Fibroblast of skin of abdomen (primary cell): ENCODE measurements at places on chromosomes 2 and 18.

DNA sequence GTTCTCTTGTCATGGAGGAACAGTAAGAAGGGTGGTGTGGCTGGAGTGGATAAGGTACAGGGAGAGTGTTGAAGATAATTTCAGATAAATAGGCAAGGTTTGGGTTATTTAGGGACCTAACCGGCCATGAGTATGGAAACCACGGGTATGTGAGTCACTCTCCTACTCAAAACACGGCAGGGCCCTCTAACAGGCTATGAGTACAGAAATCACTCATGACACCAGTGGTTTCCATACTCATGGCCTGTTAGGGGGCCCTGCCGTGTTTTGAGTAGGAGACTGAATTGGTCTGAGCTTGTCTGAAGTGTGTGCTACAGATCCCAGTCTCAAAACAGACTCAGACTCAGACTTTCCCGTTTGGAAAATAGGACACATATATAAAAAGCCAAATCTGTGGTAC lies 428.4 kb upstream of the HNMT start:
- DNase-seq: no peak

DNA sequence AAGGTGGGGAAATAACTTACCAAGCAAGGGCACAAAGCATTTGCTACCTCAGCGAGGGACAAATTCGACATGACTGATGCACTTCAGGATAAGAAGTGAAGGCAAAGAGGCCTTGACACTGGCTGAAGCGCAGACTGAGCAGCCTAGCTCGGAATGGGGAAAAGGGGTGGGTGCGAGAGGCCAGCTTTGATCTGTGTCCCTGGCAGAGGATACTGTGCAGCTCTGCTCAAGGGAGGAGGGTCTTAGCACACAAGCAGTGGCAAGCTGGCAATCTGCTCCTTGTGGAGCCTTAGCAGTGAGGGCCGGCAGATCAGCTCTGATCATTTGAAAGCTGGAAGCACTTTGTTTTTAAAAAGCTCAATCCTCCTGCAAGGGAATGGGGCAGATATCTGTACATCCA lies 222.3 kb downstream of the ZBTB7C start:
- DNase-seq: no peak

DNA sequence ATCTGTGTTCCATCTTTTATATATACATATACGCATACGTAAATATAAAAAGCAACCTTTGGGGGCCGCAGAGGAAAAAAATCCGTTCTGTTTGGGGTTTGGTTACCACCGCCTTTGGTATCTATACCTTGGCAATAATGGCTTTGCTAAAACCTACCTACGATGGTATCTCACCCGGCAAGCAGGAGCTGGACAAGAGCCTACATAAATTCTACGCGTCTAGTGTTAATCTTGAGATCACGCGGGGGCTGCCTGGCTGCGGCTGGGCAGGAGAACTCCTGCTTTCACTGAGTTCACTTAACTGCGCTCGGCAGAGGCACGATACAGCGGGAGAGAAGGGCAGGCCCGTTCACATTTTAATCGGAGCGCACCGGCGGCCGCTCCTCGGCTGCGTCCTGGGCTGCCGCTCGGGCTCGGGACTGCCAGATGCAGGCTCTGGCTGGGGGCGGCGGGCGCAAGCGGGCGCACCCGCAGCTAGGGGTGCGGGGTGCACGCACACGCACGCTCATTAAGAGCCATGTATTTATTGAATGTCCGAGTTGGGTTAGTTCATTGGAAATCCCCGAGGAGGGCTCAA lies 1.7 kb upstream of the POU3F3 start:
- peak; percentile 11 for DNase-seq

- no peak for DNase-seq
Measured at GRCh38 chr2:185892484-185892883, 153.9 kb downstream of the FSIP2 start.

DNA sequence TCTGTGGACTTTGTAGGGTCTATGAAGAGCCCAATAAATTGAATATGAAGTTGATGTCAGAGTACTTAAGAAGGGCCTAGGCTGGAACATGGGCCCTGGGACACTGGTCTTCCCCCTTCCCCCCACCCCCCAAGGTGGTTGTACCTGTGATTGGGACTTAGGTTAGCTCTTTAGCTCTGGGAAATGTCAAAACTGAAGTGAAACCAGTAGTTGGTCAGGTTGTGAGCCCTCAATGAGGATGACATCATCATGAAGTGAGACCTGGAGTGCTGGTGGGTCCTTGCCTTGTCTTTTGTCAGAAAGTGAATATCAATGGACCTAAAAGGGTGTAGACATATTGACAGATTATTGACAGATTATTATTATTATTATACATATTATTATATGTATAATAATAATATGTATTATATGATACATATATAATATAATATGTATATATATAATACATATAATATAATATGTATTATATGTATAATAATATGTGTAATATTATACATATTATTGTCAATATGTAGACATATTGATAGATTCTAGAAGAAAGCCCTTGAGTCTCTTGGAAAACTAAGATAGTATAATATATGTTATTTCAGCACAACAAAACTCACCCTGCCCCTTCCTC lies 5.4 kb downstream of the MARS2 start:
- no peak for DNase-seq

DNA sequence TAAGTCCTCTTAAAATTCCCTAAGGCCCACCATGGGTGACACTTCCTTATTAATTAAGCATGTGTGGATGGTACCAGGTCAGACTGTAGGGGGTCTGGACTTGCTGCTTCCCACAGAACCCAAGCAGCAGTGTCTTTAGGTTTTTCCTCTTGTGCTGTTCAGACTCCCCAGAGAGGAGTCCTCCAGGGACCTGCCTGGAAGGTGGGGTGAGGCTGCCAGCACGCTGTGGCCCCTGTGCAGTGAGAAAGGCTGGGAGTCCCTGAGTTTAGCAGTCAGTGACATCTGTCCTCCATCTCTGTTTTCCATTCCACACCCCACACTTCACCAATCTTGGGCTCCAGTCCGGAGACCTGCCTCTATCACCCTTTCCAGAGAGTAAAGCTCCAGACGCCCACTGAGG lies 18.0 kb upstream of the ST3GAL5 start:
- no peak for DNase-seq
